Inflammatory macrophage (primary cell): ENCODE measurements at places on chromosomes 4 and X.

GRCh38 chrX:19743386-19743785, 144.0 kb downstream of the SH3KBP1 start:
- DNase-seq: no peak

DNA sequence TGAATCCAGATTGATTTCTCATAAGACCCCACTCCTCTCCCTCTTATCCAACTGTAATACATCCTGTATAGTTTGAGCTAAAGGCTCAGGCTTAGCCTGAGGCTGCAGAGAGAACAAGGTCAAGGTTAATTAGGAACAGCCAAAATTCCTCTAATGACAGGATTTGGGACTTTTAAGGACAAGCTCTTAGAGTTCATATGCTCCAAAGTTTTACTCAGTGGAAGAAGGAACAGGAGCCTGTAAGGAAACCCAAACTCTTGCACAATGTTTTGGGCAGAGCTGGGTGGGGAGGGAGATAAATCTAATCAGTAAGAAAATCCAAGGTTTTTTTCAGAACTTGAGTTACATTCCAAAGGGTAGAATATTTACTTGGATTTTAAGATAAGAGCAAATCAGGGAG, 238.8 kb downstream of the QDPR start:
- DNase-seq: no peak

DNA sequence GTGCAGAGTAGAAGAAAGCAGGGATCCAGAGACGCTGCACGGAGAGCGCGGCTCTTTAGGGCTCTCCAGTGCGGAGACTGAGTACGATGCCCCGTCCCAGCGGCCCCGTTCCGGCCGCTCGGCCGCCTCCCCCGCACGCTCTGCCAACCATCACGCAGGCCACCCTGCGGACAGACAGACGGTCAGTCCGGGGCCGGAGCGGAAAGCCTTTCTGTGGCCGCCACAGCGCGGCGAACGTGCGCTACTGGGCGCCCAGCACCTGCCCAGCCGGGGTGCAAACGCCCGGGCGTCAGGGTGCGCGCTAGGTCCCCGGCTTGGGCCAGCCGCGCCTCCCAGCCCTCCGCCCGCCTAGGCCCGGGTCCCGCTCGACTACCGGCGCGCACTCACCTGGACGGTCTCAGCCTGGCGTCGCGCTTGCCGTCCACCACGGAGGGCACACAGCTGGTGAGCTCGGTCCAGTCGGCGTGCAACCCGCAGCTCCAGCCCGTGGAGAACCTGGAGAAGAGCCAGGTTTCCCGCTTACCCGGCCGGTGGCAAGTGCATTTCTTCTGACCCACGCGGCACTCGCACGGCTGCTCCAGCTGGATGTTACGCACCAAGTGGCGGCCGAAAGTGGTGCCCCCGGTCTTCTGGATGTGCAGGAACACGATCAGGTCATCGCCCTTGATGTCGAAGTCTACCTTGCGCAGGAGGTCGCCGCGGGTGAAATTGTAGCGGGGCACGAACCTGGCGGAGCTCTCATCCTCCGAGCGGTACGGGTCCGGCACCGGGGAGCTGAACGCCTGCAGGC, 1.8 kb downstream of the HS6ST2 start:
- DNase-seq: no peak

GRCh38 chr4:183571350-183571941, 66.6 kb downstream of the ING2 start:
- no peak for DNase-seq

DNA sequence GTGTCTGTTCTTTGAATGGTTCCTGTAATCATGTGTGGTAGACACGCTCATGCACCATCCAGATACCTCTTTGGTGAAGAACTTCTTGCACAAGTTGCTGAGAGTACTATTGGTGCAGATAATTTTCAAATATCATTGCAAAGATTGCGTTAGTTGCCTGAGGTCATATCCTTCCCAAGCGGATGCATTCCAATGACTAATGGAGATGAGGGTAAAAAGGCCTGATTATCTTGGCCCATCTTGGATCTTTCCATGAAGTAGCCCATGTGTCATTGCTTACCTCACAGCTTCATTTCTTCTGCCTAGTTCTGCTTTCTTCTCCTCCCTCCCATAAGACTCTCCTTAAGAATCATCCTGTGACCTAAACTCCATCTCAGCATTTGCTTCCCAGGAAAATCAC, 384.9 kb upstream of the CNKSR2 start:
- no peak for DNase-seq

DNA sequence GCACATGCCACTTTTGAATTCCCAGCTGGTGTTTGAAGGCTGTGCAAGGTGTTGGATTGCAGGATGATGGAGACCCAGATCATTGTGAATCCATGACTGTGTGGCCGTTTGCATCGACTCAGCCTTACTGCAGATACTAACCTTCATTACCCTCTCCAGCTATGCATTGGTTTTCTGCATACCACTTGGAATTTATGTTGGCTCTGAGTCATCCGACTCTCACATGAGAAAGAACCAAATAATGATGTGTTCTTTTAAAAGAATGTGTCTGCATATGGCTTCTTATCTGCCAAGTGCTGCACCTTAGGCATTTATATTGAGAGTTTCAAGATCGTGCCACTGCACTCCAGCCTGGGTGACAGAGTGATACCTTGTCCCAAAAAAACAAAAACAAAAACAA, 106.7 kb upstream of the PRKX start:
- no peak for DNase-seq

DNA sequence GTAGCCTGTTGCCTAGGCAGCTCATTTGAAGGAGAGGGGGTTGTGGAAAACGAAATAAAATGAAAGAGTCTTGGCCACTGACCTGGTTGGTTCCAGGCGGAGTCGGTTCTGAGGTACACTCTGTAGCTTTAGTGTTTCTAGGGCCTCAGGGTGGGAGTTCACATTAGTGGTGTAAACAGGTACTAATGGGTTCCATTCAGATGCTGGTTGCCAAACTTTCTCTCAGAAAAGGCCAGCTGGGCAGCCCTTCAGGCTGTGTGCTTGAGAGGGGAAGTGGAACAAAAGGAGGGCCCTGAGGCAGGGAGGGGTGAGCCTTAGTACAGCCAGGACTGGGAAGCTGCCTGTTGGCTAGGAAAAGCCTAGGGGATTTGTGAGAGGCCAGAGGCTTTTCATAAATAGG, 24.8 kb downstream of the NHSL2 start:
- no peak for DNase-seq

DNA sequence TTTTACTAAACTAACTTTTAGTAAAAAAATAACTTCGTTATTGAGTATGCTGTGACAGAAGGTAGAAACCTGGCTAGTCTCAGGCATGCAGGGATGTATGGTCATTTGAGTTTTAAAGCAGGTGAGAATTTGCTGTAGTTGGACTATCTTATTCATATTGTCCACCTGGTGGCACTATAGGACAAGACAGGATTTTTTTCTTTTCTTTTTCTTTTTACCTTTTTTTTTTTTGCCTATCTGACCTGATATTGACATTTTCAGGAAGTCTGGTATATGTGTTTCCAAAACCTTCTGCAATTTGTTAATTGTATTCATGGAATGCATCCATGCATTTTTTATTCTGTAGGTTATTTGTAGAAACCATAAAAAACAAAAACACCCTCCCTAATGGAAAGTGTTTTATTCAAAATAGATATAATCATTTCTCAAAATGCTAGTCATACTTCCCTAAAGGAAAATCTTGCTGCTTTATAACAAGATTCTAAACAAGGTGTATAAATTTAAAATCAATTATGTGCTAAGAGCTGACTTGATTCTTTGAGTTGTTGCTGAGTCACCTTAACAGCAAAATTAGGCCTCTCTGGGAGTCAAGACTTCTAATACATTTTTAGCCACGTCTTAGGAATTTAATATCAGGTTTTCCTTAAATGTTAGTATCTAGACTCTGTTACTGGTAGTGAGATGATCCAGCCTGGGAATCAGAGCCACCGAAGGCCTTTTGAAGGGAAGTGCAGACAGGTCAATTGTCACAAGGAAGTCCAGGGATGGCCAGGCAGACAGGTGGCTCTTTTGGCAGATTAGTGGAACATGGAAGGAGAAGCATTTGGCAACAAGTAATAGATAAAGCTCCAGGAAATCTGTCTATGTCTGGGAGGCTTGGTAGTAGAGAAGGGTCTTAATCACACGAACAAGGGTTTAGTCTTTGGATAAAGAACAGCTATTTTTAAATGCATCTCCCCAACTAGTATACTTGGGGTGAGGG, 201.3 kb upstream of the GNPDA2 start:
- DNase-seq: no peak

DNA sequence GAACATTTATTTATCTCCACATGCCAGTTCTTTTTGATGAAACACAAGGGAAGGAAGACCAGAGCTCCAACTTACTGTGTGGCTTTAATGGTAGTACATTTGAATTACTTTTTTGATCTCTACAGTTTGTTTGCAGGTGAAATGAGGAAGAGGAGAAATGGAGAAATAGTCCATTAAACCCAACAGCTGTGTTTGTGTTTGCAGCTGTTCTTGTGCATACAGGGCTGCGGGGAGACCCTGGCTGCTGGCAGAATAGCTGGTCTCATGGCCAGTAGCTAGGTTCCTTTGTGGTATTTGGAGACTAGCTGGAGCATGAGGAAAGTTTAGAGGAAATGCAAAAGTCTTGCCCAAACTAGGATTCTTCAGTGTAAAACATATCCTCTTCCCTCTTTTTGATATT, 374.8 kb downstream of the GPAT3 start:
- DNase-seq: no peak

DNA sequence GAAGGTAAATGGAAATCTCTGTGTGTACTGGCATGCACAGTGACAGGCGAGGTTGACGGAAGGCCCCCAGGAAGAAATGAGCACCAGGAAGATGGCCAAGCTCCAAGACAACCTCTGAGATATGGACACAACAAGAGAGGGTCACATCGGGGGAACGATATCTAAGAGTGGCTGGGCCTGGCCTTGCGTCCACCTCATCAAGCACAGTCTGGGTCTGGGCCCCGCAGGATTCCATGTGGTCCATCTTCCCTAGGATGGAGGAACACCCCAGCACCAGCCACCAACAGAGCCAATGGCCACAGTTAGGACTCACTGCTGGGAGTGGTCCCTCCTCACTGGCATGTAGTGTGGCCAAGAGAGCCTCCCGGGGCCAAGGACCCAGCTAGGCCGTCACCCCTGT, 272.6 kb upstream of the AGTR2 start:
- no peak for DNase-seq

GRCh38 chr4:75099321-75099720, 166.4 kb downstream of the PARM1 start:
- no peak for DNase-seq

- DNase-seq: no peak
Observed at GRCh38 chr4:28073860-28074555, 1213.4 kb downstream of the STIM2 start.

GRCh38 chr4:7103607-7104365, 35.9 kb upstream of the GRPEL1 start:
- DNase-seq: peak; percentile 69

DNA sequence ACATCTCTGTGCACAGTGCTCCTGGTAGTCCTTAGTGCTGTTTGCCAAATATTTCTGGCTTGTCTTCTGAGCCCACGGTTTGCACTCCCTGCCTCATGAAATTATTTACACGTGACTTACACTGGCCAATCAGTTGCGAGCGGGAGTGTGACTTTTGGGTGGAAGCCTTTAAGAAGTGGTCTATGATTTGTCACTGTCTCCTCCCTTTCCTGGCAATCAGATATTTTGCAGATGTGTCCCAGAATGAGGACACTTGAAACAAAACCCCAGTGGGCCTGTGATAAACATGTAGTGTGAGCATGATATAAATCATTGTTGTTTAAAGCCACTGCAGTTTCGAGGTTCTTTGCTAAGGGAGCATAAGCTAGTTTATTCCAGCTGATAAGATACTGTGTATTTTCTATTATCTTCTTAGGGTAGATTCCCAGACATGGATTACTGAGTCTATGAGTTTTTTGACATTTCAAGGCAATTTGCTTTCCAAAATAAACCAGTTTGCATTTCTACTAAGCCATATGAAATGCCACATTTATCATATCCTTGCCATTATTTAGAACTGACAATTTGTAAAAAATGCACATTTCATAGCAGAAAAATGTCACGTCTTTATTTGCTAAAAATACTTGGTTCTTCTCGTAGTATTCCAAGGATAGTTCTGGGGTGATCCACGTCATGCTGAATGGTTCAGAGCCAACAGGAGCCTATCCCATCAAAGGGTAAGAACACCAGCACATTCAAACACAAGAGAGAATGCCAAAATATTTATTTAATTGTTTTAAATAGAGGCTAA, 12.0 kb downstream of the BST1 start:
- DNase-seq: no peak

- peak; percentile 27 for DNase-seq
Observed at GRCh38 chrX:13750204-13750603, 15.7 kb downstream of the OFD1 start.

GRCh38 chr4:48361012-48361400, 19.7 kb downstream of the SLAIN2 start:
- no peak for DNase-seq

GRCh38 chr4:93747220-93747619, 81.3 kb upstream of the ATOH1 start:
- no peak for DNase-seq

- no peak for DNase-seq
Observed at GRCh38 chr4:42357325-42357724, 40.0 kb upstream of the SHISA3 start.

- no peak for DNase-seq
Observed at GRCh38 chr4:41426539-41426938, 111.4 kb upstream of the LIMCH1 start.
